GM23338 (cell line): ENCODE measurements at places on chromosomes 2 and 18. TPM values are rescaled to one million over a fixed set of nuclear protein-coding genes. Genes with fewer than 3 reads are reported as not detected.
A peak's percentile ranks its signal among the peaks of the same experiment; 100 is the strongest.

- H3K4me3 ChIP-seq, result peak overlapping the region; percentile 83
- no peak overlapping the region for H3K27ac ChIP-seq
- peak; percentile 68 for DNase-seq
- H3K36me3 ChIP-seq, result no peaks in the 10 kb centered on the region
- peaks cover 26% of the 10 kb centered on the region for H3K4me1 ChIP-seq
Measured at GRCh38 chr2:218961651-218962570, 2.4 kb downstream of the CDK5R2 start.

GRCh38 chr2:144131042-144131441 lies 388.9 kb downstream of the ZEB2 start:
- H3K4me3 ChIP-seq, result no peak overlapping the region
- H3K36me3 ChIP-seq, result no peaks in the 10 kb centered on the region
- DNase-seq, result no peak

GRCh38 chr2:196066291-196067087 lies 2.1 kb downstream of the DNAH7 start:
- peak; percentile 59 for DNase-seq
- H3K27me3 ChIP-seq, result no peaks in the 10 kb centered on the region
- no peak overlapping the region for H3K4me3 ChIP-seq

DNER gene
- 7.1 and 8.8 TPM in 2 replicates for total RNA-seq

GTF2A1L gene
- 0.94 and 2.8 TPM in 2 replicates for total RNA-seq
